ENCODE measurements at places on chromosomes 16 and 17.

DNA sequence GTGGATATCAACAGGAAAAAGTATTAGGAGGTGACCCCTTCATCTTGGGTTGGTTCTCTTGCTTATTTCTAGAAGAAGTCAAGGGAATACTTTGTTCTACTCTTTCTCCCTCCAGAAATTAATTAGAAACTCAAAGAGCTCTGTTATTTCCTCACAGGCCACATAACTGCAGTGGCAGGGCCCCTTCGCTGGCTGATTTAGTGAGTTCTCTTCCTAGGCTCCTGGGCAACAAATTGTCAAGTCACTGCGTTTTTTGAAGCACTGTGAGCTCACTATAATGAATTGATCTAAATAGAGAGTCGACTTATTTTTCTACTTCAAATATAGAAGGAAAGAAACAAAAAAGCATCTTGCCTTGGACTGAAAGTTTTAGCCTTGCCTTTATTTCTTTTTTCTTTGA lies 4.8 kb downstream of the SHISA6 start:
- DNase-seq: no peak

GRCh38 chr17:69909389-69909788 lies 165.6 kb upstream of the KCNJ16 start:
- DNase-seq: no peak

DNA sequence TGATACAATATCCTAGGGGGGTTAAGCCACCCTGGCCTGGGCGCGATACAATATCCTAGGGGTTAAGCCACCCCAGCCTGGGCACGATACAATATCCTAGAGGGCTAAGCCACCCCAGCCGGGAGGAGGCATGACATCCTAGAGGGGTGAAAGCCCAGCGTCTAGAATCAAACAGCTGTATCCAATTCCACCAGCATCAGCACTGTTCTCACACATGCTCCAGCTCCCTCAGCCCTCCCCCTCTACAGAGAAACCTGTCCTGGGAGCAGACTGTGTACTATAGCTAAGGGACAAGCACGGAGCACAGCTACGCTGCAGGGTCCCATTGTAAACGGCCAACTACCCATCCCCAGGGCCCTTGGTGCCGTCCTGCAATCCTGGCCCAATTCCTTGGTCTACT lies 6.2 kb downstream of the GINS2 start:
- no peak for DNase-seq

GRCh38 chr17:27091043-27091497 lies 202.8 kb upstream of the WSB1 start:
- no peak for DNase-seq

DNA sequence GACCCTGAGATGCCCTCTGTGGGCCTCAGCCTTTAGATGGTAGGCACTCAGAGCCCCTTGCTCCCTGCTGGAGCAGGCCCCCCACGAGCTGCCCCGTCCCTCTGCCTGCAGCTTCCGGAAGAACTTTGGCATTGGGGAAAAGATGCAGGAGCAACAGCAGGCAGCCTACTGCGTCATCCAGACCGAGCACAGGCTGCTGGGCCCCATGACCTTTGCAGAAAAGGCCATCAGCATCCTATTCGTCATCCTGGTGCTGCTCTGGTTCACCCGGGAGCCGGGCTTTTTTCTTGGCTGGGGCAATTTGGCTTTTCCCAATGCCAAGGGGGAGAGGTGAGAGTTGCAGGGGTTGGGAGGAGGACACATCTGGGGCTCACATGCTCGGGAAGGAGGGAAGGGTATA lies 12.7 kb upstream of the FOXN1 start:
- DNase-seq: no peak

- no peak for DNase-seq
Measured at GRCh38 chr17:64066716-64067115, 46.3 kb upstream of the ICAM2 start.

GRCh38 chr16:81668243-81669097 lies 110.6 kb upstream of the PLCG2 start:
- DNase-seq: no peak

- no peak for DNase-seq
Measured at GRCh38 chr17:15266325-15267125, 1.4 kb upstream of the PMP22 start.

DNA sequence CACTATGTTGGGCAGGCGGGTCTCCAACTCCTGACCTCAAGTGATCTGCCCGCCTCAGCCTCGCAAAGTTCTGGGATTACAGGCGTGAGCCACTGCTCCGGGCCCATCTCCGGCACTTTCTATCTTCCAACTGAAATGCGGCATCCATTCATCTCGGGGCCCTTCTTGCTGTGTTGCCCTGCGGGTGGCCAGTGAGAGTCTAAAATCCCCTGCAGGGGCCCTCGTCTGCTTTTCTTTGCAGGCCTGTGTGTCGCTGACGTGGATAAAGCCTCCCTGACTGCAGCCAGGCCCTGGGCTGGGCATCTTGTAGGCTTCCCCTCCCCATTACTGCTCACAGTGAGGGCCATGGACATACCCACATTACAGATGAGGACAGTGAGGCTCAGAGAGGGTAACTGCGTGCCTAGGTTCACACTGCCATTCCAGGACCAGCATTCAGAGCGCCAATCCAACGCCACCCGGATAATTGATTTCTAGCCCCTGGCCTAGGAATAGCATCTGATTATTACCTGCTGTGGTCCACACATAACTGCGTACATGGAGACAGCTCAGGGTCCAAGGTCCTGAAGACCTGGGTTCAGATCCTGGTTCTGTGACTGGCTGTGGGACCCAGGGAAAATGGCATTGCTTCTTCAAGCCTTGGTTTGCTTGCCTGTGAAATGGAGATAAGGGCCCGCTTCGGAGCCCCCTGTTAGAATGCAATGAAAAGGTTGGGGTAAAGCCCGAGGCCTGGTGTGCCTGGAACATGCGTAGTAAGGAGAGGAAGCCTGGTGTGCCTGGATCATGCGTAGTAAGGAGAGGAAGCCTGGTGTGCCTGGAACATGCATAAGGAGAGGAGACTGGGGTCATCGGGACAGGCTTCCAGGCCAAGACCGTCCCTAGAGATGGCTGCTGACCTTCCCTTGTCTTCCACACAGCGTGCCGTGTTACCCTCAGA lies 25.0 kb downstream of the CRISPLD2 start:
- DNase-seq: no peak

- no peak for DNase-seq
Measured at GRCh38 chr17:16926571-16927451, 45.1 kb downstream of the TNFRSF13B start.

DNA sequence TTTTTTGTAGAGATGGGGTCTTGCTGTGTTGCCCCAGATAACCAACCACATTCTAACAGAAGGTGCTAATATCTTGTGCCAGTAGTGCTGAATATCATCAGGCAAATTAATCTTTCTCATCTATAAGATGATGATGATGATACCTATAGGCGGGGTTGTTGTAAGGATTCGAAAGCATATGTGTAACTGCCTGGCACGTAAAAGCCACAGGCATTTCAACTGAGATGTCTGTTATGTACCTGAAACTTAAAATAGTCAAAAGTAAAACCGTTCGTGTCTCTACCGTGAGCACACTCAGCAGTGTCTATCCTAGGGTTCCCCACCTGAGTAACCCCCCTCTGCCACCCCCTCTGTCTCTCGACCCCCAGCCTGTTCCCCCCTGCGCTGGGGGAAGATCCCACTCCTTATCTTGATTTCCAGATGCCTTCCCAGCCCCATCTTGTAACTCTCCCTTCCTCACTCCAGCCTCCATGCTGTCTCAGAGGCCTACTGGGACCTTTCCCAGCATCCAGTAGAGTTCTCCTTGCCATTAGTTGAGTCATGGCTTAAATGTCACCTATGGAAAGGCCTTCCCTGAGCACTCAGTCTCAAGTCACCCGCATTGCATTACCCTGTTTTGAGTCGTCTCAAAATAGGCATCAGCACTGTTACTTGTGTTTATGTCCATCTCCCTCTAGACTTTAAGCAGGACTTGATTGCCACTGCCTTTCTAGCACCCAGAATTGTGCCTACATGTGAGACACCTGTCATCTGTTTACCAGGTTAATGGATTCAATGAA lies 34.1 kb downstream of the CDRT15 start:
- DNase-seq: no peak

DNA sequence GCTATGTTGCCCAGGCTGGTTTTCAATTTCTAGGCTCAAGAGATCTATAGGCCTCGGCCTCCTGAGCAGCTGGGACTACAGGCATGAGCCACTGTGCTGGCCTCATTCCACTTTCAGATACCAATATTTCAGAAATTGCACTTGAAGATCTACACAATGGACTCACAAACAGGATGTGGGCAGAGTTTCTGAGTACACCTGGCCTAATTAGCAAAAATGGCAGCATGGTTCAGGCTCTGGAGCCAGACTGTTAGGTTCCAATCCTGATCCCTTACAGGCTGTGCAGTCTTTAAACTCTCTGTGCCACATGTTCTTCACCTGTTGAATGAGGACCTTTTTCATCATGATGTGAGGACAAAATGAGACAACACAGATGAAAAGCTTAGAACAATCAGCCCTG lies 32.2 kb downstream of the RNF157 start:
- DNase-seq: no peak

DNA sequence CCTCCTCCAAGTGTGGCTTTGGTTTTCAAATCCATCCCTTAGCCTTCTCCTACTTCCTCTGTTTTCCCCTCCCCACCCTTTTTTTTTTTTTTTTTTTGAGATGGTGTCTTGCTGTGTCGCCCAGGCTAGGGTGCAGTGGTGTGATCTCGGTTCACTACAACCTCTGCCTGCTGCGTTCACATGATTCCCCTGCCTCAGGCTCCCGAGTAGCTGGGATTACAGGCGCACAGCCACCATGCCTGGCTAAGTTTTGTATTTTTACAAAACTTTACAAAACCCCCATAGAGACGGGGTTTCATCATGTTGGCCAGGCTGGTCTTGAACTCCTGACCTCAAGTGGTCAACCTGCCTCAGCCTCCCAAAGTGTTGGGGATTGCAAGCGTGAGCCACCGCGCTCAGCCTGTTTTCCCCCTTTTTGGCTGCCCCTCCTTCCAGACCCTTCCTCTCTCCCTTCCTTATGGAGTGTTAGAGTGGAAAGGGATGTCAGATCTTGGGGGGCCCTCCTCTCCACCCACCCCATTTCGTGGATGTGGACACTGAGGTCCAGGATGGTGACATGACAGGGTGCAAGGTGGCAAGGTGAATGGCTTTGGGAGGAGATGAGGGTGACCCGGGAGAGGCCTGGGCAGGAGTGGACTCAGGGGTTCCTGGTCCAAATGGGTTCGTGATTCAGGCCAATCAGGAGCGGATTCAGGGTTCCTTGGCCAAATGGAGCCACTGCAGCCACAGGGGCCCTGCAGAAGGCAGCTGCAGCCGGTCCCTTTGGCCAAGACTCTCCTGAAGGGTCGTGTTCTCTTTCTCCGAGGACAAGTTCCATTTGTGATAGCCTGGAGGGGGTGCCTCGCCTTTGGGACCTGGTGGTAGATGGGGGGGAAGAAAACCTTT lies 4.8 kb downstream of the ABCC1 start:
- DNase-seq: no peak

GRCh38 chr17:64938925-64939474 lies 19.7 kb upstream of the LRRC37A3 start:
- peak; percentile 64 for DNase-seq

- DNase-seq: no peak
Measured at GRCh38 chr16:2753733-2754020, 1.2 kb downstream of the SRRM2 start.

DNA sequence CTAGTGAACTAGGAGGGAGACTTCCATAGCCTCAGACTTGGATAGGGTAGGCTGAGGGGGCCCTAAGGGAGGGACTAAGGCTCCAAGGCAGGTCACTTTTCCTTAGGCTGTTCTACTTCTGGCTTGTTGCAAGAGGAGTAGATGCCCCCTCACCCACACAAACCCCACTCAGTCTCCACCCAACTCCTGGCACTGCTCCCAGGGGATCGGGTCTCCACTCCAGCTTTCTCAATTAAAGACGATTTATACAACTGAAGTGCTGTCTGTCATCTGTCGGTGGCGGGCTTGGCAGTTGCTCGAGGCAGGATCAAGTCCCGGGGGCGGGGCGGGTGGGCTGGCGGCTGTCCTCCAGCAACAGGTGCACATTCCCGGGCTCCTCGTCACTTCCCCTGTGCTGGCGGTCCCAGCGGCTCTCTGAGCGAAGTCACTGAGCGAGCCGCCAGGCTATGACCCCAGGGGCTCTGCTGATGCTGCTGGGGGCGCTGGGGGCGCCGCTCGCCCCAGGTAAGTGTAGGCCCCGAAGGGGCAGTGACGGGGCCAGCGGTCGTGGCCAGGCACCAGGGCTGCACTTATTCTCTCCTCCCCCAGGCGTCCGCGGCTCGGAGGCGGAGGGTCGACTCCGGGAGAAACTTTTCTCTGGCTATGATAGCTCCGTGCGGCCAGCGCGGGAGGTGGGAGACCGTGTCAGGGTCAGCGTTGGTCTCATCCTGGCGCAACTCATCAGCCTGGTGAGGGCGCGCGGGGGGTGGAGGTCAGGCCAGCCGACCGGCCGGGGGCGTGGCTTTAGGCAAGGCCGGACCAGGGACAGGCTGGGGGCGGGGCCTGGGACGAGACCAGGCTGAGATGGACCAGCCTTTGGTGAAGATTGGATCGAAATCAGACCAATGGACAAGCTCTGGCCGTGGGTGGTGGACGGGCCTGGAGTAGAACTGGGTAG lies at the start of gene CHRNB1:
Gene CHRNB1, plus strand, starts transcription at position 380 of the 937 bp plus-strand sequence. Its CDS starts 67 bp downstream, at position 447.
- DNase-seq: no peak

- DNase-seq: no peak
Measured at GRCh38 chr17:41520821-41521521, 2.3 kb upstream of the KRT15 start.

GRCh38 chr17:39231591-39232551 lies 6.1 kb upstream of the STAC2 start:
- DNase-seq: peak; percentile 99
